ENCODE measurements at places on chromosomes 1 and 21.
A peak's percentile ranks its signal among the peaks of the same experiment; 100 is the strongest.

DNA sequence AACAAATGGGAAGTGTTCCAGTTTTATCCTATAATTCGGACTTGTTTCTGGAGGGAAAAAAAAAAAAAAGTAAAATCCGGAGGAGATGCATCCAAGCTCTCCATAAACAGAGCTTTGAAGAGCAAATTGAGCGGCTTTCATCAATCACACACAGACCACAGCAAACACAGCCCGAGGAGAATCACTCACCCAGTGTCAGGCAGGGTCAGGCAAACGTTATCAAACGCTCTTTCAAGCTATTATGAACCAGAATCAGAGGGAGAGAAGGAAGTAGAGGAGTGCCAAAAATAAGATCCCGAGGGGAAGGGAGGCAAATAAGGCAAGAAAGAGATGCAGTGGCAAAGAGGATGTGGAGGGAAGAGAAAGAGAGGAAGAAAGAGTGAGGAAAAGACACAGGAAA, 188.3 kb upstream of the CAMK1G start:
- DNase-seq: no peak

GRCh38 chr1:155166051-155166470, 7.0 kb downstream of the KRTCAP2 start:
- DNase-seq: no peak

DNA sequence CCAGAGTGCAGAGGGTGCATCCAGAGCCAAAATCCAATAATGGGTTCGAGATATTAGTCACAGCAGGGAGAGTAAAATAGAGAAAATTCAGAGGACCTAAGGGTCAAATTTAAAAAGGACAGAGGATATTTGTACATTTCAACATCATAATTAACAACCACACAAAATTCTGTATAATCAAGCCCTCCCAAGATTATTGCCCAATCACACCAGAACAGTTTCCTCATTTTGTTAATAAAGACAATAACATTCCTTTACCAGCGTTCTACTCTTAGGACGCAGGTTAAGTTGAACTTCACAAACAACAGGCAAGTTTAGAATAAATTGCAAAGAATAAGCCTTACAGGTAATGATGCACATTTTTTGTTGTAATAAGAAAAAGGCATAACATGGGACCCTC, 462.8 kb downstream of the PTPRC start:
- DNase-seq: no peak

DNA sequence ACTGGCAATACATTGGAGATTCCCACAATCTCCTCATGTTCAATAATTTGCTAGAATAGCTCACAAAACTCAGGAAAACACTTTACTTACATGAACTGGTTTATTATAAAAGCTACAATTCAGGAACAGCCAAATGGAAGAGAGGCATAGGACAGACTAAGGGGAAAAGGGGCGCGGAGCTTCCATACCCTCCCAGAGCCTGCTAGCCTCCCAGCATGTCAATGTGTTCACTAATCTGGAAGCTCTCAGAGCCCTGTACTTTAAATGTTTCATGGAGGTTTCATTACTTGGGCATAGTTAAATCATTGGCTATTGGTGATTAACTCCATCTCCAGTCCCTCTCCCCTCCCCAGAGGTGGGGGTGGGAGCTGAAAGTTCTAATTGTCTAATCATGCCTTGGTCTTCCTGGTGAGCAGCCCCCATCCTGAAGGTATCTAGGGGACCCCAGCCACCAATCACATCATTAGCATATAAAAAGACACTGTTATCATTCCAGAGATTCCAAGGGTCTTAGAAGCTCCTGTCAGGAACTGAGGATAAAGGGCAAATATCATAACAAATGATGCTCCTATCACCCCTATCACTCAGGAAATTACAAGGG, 10.9 kb upstream of the DMRTB1 start:
- DNase-seq: no peak

DNA sequence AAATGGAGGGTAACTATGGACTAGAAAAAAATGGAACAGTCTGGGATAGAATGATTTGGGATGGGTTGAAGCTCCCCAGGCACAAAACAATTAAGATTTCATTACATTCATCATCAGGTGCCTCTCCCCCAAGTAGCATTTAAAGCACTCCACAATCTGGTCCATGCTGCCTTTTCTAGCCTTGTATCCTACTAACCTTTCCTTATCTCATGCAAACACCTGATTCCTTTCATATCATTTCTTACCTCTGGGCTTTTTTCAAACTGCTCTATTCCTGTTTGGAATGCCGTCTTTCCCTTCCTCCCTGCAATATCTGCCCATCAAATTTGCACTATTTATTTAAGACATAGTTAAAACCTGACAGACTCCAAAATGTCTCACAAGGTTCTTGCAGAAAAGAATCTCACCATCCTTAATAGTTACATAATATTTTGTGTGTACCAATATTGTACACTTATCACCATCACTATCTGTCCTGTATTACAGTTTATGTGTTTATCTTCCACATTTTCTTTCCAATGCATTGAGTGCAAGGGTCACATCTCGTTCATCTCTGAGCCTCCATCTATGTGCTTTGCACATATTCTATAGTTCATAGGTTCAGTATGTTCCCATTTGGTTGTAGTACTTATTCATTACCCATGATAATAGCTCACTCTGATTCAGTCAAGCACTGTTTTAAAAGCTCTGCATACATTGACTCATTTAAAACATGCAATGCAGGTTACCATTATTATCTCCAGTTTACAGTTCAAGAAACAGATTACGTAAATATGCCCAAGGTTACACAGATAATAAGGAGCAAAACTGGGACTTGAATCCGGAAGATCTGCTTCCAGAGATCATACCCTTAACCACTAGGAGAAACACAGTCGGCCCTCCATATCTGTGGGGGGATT, 16.1 kb upstream of the SHCBP1L start:
- DNase-seq: no peak

DNA sequence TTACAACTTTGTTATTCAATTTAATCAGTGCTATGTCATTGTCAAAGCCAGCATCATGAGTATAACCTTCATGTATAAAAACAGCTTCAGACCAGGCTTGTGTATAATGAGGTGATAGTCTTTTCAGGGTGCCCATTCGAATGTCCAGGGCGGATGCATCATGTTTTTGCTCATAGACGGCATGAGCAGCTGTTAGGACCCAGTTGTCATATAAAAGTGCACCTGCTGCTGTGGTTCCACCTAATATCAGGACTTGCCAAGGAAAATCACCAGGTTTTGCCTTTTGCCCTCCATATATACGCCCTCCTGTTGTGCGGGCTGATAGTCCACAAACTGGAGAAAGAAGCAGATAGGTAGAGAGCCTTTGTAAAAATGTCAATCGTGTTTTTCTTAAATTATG, 14.9 kb downstream of the TARDBP start:
- DNase-seq: no peak

DNA sequence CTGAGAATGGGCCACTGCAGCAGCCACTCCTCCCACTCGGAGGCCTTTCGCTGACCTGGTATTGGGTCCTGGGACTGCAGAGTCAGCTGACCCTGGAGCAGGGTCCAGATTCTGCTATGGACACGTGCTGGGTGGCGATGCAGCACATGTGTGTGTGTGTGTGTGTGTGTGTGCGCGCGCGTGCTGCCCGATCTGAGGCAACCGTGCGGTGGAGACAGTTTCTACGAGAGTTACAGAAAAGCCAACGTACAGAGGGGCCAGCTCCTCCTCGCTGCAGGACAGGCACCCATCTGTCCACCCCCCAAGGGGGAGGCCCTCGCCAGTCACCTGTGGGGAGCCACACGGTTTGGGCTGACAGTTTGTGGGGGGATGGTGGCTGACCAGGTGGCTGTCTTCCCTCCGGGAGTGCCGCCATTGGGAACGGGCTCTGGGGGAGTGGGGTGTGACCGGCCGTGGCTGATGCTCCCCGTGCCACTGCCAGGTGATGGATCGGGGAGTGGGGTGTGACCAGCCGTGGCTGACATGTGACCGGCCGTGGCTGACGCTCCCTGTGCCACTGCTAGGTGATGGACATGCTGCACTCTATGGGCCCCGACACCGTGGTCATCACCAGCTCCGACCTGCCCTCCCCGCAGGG, 24.0 kb downstream of the CSTB start:
- DNase-seq: no peak

GRCh38 chr1:160855181-160855981, 7.3 kb downstream of the CD244 start:
- DNase-seq: no peak

- DNase-seq: no peak
These were observed 53.8 kb downstream of the PLPP3 start for GRCh38 chr1:56525489-56526041.

- no peak for DNase-seq
These were observed 56.6 kb downstream of the RYR2 start for GRCh38 chr1:237098541-237098940.

- no peak for DNase-seq
These were observed 208.8 kb upstream of the USP25 start for GRCh38 chr21:15520811-15521643.

GRCh38 chr1:10615332-10615731, 140.6 kb downstream of the PEX14 start:
- DNase-seq: no peak

GRCh38 chr1:103790172-103790571, 40.5 kb downstream of the AMY1C start:
- no peak for DNase-seq

GRCh38 chr1:25809929-25810328, 9.8 kb upstream of the MTFR1L start:
- no peak for DNase-seq

- DNase-seq: no peak
These were observed 8.4 kb upstream of the TLCD4 start for GRCh38 chr1:95108792-95109191.

DNA sequence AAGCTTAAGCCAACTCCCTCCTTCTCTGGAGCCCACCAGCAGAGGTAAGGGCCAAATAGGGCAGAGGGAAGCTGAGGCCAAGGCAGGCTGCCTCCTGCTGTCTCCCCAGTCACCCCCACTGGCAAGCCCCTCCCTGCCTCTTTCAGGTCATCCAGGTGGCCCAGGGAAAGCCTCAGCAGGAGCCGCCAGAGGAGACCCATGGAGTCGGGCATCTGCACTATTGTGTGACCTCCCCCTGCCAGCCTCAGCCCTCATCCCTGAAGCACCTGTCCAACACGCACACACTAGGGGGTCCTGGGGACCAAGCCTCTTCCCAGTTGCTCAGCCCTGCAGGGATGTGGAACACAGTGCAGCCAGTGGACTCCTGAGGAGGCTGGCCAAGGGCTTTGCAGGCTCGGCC, 5.3 kb upstream of the NAXE start:
- DNase-seq: no peak

DNA sequence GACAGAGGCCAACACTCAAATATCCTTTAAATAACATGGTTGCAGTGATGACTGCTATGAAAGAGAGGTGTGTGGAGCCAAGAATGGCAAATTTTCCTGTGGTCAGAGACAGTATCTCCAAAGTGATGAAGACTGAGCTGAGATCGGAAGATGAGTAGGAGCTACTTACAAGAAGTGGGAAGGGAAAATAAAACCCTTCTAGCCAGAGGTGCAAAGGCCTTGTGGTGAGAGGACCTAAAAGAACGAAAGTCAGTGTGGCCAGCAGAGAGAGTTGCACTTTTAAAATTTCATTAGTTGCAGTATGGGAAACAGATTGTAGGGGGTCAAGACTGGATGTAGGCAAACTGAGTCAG, 17.8 kb downstream of the SLAMF7 start:
- no peak for DNase-seq

DNA sequence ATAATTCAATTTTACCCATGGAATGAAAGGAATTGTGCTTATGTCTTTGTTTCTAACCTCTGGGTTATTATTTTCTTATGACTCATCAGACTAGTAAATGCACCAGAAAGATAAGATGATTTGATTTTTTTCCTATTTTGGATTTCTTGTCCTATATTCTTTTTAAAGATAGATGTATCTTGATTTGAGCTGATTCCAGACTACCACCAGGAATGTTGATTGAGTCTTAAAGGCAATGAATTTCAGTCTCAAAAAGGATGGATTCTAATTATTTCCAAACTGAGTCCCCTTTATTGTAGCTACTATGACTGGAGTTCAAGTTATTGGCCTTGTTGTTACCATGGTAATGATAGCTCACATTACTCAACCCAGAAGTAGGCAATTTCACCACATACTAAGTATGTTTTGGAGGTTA, 95.8 kb upstream of the RGS4 start:
- no peak for DNase-seq

GRCh38 chr1:12034381-12034801, 15.1 kb downstream of the MIIP start:
- DNase-seq: peak; percentile 66

- no peak for DNase-seq
These were observed 34.4 kb downstream of the TMCC2 start for GRCh38 chr1:205261946-205262691.

GRCh38 chr1:67969446-67969845, 81.0 kb downstream of the DIRAS3 start:
- DNase-seq: no peak

DNA sequence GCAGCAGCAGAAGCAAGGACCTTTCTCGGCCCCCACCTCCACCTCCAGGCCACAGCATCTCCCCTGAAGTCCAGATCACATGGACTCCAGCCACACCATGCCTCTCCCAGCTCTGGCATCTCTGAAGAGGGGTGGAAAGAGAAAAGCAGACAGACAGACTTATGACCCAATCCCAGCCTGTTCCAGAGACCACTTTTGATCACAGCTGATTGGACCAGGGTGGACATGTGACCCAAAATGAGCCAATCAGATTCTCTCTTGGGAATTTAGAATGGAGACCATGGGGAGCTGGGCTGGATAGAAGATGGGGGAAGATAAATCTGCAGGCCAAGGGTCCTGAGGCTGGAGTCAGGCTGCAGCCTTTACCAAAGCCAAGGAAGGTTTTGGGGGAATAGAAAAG, 16.4 kb downstream of the HTR1D start:
- DNase-seq: no peak

DNA sequence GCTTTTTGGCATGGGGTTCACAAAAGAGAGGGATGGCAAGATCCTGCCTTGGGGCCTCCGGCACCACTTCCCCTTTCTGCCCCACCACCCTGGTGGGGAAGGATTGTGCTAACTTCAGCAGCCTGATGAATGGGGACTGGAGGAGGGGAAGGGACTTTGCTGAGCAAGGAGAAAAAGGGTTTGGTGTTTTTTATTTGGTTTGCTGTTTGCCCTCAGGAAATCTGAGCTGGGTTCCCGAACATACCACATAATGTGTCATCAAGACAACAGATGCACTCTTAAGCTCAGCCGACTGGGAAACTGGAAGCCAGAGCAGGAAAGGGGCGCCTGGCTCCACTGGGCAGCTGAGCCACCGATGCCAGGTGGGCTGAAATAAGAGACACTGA, 19.8 kb downstream of the OLFML2B start:
- DNase-seq: no peak

- peak; percentile 82 for DNase-seq
These were observed 15.4 kb downstream of the BTG2 start for GRCh38 chr1:203320591-203321272.

DNA sequence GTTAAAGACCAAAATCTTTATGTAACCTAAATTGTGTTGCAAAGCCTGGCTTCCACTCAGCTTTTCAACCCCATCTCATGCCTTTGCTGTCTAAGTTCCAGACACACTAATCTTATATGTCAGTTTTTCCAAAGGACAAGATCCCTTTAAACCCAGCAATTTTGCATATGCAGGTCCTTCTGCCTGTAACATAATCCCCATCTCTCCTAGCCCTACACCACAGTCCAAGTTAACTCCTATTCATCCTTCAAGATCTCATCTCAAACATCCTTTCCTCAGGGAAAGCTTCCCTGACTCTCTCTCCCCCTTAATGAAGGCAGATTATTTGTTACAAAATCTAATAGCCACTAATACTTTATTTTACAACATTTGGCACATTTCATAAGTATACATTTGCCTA, 366.3 kb downstream of the PLPP3 start:
- DNase-seq: no peak

Measured in uterus (tissue), 4 donors.